Mesothelial cell of epicardium (in vitro differentiated cells): ENCODE measurements at places on chromosomes 3 and 15.

GRCh38 chr15:81111510-81112470, 22.3 kb upstream of the CFAP161 start:
- no peak for DNase-seq
- no peaks in the 10 kb centered on the region for H3K36me3 ChIP-seq
- H3K27me3 ChIP-seq, result peaks cover 42% of the 10 kb centered on the region

- peak overlapping the region; percentile 88 for H3K27ac ChIP-seq
- peak overlapping the region; percentile 94 for H3K4me3 ChIP-seq
- DNase-seq, result no peak
- peaks cover 26% of the 10 kb centered on the region for H3K27me3 ChIP-seq
These were observed 610 bp downstream of the EPHB3 start for GRCh38 chr3:184561913-184562877.

DNA sequence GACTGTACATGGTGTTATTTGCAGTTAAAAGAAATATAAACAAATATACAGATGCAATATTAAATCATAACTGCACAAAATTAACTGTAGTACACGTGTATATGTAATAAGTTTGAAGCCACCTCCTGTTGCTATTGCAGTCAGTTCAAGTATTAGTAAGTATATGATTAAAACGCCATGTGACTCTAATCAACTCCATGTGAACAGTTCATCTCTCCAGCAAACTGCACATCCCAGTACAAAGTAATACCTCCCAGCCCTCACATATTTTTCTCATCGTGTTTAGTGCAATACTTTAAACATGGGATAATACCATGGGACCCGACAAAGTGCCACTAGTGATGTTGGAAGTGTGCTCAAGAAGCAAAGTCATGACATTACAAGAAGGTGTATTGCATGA, 34.6 kb downstream of the PDCD10 start:
- H3K36me3 ChIP-seq, result peaks cover 25% of the 10 kb centered on the region
- H3K4me1 ChIP-seq, result no peaks in the 10 kb centered on the region
- H3K4me3 ChIP-seq, result no peak overlapping the region
- H3K27ac ChIP-seq, result no peak overlapping the region

- no peak overlapping the region for H3K4me3 ChIP-seq
- no peak for DNase-seq
- no peaks in the 10 kb centered on the region for H3K27me3 ChIP-seq
- no peak overlapping the region for H3K27ac ChIP-seq
- no peaks in the 10 kb centered on the region for H3K36me3 ChIP-seq
- H3K4me1 ChIP-seq, result peaks cover 6% of the 10 kb centered on the region
These were observed 90.0 kb downstream of the APBA2 start for GRCh38 chr15:28975766-28976179.

DNA sequence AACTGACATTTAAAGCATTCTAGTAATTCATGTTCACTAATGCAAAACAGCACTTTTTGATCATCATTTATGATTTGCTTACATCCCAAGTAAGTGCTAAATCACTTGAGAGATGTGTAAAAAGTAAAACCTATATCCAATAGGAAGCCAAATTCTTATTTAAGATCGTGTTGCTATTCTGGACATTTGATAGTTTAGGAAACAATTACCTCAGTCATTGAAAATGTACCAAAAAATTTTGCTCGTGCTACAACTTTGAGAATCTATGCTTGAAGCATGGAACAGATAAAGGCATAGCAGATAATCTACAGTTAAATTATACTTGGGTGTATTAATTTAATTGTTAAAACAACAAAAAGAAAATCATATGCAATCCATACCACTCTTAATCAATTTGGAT, 571.6 kb upstream of the NR2F2 start:
- no peaks in the 10 kb centered on the region for H3K36me3 ChIP-seq
- DNase-seq, result no peak
- H3K4me1 ChIP-seq, result peaks cover 19% of the 10 kb centered on the region
- H3K27me3 ChIP-seq, result no peaks in the 10 kb centered on the region
- H3K4me3 ChIP-seq, result no peak overlapping the region

GRCh38 chr3:169841171-169841570, 28.5 kb upstream of the LRRC34 start:
- DNase-seq, result no peak
- no peaks in the 10 kb centered on the region for H3K27me3 ChIP-seq
- no peaks in the 10 kb centered on the region for H3K36me3 ChIP-seq
- H3K4me1 ChIP-seq, result peaks cover 8% of the 10 kb centered on the region
- no peak overlapping the region for H3K27ac ChIP-seq

DNA sequence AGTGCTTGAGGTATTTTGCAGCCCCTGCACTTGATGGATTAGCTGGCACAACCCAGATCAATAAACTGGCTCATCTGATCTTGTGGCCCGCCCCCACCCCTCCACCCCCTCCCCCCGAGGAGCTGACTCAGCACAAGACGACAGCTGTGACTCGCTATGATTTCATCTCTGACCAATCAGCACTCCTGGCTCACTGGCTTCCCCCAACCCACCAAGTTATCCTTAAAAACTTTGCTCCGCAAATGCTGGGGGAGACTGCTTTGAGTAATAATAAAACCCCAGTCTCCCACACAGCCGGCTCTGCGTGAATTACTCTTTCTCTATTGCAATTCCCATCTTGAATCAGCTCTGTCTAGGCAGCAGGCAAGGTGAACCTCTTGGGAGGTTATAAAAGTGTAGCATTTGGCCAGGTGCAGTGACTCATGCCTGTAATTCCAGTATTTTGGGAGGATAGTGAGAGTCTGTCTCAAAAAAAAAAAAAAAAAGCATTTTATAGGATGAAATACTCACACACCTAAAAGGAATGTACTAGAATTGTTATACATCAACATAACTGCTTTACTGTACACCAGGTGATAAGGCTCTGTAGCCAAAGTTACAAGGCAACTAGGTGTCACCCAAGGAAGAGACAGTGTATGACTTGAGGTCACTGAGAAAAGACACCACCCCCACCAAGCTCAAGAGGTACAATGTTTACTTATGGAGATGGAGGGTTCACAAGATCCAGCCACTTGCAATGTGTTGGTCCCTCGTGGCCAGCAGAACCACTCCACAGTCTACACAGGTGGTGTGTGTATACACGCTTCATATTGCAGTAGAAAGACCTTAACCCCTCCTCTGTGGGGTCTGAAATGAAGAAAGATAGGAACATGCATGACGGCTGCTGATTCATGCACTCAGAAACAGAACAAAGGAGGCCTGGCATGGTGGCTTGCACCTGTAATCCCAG, 8.6 kb downstream of the ZNF445 start:
- H3K4me1 ChIP-seq, result peaks cover 41% of the 10 kb centered on the region
- DNase-seq, result no peak

- H3K36me3 ChIP-seq, result no peaks in the 10 kb centered on the region
- H3K4me3 ChIP-seq, result no peak overlapping the region
- H3K27ac ChIP-seq, result peak overlapping the region; percentile 55
- peaks cover 7% of the 10 kb centered on the region for H3K27me3 ChIP-seq
These were observed 39.0 kb downstream of the MECOM start for GRCh38 chr3:169624533-169624972.

DNA sequence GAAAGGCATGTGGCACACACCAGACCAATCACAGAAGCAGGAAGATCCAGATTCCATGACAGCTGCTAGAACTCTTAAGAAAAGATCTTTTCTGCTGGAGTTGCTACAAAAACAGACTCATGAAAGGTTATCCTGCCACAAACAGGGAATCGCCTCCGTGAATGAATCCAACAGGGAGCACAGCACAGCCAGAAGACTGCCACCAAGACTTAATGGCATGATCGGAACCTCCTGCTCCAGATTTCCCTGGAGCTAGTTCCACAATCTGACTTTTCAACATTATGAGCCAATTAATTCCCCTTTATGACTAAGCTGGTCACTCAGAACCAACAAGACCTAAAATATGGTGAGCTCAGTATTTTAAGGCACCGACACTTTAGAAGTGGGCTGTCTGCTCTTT, 232.5 kb downstream of the FOXP1 start:
- H3K36me3 ChIP-seq, result peaks cover 3% of the 10 kb centered on the region
- no peak overlapping the region for H3K4me3 ChIP-seq
- H3K27me3 ChIP-seq, result no peaks in the 10 kb centered on the region
- DNase-seq, result no peak
- no peak overlapping the region for H3K27ac ChIP-seq

GRCh38 chr3:177683586-177683985, 486.3 kb upstream of the TBL1XR1 start:
- no peaks in the 10 kb centered on the region for H3K36me3 ChIP-seq
- no peak overlapping the region for H3K27ac ChIP-seq
- DNase-seq, result no peak
- H3K27me3 ChIP-seq, result no peaks in the 10 kb centered on the region
- no peak overlapping the region for H3K4me3 ChIP-seq
- peaks cover 18% of the 10 kb centered on the region for H3K4me1 ChIP-seq

GRCh38 chr15:50134524-50135024, 15.5 kb upstream of the ATP8B4 start:
- H3K4me3 ChIP-seq, result no peak overlapping the region
- peaks cover 8% of the 10 kb centered on the region for H3K4me1 ChIP-seq
- H3K27me3 ChIP-seq, result no peaks in the 10 kb centered on the region
- no peak for DNase-seq

GRCh38 chr15:67152429-67152828, 87.0 kb downstream of the SMAD3 start:
- H3K4me1 ChIP-seq, result peaks cover 32% of the 10 kb centered on the region
- peaks cover 18% of the 10 kb centered on the region for H3K36me3 ChIP-seq
- peak overlapping the region; percentile 76 for H3K27ac ChIP-seq
- no peaks in the 10 kb centered on the region for H3K27me3 ChIP-seq
- DNase-seq, result no peak
- no peak overlapping the region for H3K4me3 ChIP-seq

- H3K4me3 ChIP-seq, result no peak overlapping the region
- no peaks in the 10 kb centered on the region for H3K36me3 ChIP-seq
- no peak for DNase-seq
- no peak overlapping the region for H3K27ac ChIP-seq
- H3K27me3 ChIP-seq, result peaks cover 87% of the 10 kb centered on the region
- H3K4me1 ChIP-seq, result peaks cover 6% of the 10 kb centered on the region
These were observed 2.3 kb upstream of the TNFAIP8L3 start for GRCh38 chr15:51096976-51097375.

DNA sequence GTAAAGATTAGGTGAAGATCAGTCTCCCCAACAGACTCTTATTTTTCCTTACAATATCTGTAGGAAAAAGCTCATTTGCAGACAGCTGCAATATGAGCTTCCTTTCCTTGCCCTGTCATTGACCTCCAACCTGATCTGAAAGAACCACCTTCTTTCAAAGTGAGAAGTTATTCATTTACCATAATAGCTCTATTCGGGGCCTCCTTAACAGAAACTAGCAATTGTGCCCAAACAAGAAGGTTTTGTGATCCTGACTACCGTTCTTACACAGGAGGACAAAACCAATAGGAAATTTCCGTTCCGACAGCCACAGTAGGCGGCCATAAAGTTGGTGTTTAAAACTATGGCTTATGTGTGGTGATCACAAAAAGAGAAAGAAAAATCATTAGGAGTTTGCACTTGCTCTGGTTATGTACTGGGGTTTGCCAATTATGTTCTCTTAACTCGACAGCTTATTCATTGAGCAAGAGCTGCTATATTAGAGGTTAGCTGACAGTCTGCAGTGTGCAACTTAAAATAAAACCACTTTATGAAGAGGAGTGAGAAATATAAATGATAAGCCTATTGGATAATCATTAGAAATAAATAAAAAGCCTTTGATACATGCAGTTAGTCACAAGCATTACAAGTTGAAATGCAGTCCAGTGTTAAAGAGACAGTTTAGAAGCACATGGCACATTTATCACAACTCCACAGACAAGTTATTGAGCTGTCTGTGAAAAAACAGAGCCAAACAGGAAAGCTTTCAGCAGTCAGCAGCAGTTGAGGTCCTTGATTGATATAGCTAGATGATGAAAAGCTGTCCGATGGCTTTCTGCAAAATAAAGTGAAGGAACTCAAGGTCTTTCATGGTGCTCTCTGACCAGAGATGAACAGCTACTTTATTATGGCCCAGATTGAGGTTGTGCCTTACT, 199.8 kb downstream of the WDR72 start:
- no peak for DNase-seq
- no peak overlapping the region for H3K27ac ChIP-seq
- peaks cover 6% of the 10 kb centered on the region for H3K4me1 ChIP-seq
- H3K4me3 ChIP-seq, result no peak overlapping the region
